NCI-H2029 (cell line): ENCODE measurements at places on chromosomes 13 and 19.

GRCh38 chr19:51186323-51186722 is 38.6 kb upstream of the CD33 start:
- DNase-seq: no peak

DNA sequence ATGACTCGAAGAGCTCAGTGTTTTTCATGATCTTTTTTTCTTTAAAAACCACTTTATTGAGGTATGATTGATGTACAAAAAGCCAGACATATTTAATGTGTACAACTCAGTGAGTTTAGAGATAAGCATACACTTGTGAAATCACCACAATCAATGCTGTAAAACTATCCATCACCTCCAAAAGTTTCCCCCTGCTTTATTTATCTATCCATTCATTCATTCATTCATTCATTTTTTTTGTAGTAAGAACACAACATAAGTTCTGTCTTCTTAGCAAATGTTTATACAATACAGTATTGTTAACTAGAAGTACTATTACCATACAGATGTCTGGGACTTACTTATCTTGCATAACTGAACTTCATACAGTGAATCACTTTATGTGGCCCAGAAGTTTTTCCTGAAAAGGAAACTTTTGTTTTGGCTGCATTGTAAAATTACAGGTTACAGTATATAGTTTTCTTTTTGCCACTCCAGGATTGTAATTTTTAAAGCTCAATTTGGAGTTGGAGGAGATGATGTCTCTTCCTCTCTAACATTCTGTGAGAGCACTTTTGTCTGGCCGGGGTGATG is 6.7 kb downstream of the RAP2A start:
- no peak for DNase-seq

DNA sequence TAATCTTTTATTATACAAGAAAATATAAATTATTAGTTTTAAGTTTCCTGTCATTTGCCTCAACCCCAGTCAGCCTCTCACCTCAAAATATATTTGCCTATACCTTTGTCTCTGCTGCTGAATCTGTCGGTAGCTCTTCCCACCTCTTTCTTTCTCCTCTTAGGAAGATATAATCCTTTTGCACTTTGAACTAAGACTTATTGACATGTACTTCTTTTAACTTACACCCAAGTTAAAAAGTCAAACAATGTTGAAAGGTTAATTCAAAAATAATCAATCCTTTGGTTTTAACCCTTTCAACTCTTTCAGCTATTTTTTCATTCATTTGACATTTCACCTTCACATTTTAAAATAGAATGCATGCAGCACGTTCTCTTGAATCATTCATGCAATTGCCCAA is 9.0 kb upstream of the KL start:
- DNase-seq: no peak

DNA sequence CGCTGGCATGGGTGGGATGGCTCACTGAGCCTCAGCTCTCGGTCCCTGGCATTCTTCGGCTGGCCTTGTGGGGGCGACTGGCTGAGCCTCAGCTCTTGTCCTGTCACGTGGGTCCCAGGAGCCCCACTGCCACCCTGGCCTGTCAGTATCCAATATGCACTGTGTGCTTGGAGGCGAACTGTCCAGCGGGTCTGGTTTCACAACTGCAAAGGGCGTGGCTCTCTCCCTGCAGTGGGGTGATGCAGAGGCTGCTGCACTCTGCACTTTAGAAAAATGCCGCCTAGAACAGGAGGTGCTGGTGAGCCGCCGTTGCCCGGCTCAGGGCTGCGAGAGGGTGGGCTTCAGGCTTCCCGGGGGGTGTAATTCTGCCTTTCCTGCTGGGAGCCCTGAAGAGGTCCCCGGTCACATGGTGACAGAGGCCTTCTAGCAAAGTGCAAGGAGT is 17.0 kb upstream of the TMEM255B start:
- DNase-seq: no peak

DNA sequence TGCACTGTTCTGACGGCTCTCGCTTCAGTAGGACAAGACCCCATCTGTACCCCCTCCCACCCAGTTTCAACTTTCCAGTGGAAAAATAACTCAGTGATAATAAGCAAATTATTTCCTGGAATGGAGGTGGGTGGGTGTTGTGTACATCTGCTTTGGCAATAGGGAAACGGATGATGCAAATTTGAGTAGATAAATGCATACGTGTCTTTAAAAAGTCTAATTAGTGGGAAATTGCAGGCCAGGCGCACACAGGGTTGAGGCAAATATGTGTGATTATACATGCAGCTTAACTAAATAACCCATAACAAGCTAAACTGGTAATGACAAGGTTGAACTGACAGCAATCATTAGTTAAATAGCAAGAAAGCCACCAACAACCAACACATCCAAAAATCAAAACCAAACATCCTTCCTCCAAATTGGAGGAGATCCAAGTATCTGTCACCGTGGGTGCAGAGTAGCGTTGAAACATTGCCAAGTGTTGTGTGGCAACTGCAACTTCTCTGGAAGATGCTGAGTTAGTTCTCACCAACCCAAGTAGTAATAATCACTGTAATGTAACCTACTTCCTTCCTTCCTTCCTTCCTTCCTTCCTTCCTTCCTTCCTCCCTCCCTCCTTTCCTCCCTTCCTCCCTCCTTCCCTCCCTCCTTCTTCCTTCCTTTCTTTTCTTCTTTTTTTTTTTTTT is 54.6 kb downstream of the TRPM4 start:
- DNase-seq: no peak

DNA sequence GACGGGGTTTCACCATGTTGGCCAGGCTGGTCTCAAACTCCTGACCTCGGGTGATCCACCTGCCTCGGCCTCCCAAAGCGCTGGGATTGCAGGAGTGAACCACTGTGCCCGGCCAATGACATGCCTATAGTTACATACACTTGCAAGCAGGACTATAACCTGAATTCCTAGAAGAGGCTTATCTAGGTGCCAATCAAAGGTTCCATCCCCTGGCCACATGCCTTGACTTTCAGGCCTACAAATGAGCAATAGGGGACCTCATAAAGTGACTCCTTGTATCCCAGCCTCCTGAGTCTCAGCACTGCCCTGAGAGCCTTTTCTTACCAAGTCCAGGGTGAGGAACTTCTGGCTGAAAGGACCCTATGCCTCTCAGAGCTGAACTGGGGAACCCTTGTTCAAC is 3.9 kb upstream of the LSM4 start:
- DNase-seq: no peak

- DNase-seq: no peak
Observed at GRCh38 chr13:31213651-31214289, 14.0 kb downstream of the B3GLCT start.

DNA sequence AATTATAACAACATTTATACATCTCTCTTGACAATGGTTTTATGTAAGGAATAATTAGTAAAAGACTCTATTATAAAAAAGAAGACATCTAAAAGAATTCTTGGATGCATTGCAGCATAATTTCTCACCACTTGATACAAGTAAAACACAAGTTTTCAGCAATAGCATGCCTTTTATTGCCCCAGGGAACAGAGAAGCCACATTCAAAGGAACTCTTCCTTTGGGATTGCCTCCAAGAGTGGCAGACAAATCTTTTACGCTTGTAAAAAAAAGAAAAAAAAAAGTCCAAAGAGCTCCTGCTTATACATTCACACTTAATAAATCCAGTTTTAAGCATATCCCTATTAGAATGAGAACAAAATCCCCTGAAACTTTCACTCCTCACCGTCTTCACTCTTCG is 2357.8 kb upstream of the PCDH20 start:
- no peak for DNase-seq

- peak; percentile 43 for DNase-seq
Observed at GRCh38 chr19:10580979-10581631, 6.0 kb downstream of the AP1M2 start.

GRCh38 chr19:30078381-30078910 is 136.4 kb downstream of the URI1 start:
- DNase-seq: no peak

GRCh38 chr13:50711131-50711815 is 132.2 kb downstream of the DLEU7 start:
- no peak for DNase-seq

- DNase-seq: no peak
Observed at GRCh38 chr13:23067129-23067528, 113.7 kb upstream of the SGCG start.

DNA sequence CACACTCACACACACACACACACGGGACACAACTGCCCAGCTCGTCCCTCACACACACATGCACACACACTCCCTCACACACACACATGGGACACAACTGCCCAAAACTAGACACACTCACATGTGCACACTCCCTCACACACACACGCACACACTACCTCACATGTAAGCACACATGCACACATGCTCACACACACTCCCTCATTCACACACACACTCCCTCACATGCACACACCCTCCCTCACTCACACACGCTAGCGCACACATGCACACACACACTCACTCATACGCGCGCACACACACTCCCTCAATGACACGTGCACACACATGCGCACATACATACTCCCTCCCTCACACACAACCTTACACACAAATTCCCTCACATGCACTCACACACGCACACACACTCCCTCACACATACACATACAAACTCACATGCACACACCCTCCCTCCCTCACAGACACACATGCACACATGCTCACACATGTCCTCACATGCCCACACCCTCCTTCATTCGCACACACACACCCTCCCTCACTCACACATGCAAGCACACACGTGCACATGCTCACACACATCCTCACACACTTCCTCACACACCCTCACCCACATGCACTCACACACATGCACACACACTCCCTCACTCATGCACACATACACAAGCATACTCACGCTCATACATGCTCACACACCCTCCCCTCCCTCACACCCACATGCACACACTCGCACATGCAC is 9.0 kb upstream of the RASA3 start:
- DNase-seq: no peak

DNA sequence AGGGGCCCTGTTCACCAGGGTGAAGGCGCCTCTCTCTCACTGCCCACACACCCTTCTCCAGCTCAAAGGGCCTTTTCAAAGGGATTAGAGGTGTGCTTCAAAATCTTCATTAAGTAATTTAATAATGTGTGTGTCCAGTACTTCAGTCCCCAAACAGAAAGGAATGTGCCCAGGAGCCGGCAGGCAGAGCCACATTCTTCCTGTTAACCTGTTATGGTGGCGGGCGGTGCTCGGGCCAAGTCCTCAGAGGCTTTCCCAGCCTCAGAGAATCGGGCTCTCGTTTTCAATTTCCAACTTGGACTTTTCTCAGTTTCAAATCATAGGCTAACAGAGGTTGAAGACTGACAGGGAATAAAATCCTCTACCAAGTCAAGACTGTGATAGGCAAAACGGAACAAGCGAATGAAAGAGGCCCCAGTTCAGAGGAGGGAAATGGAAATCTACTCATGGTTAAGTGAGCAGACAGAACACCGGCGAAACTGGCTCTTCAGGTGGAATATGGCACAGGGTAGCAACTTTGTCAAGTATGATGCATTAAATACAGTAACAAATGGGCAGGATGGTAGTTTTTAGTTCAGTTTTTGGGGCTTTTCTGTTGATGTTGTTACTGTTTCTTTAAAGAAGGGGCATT is 68.6 kb downstream of the FOXO1 start:
- no peak for DNase-seq

GRCh38 chr19:20423381-20424197 is 142.0 kb downstream of the ZNF737 start:
- peak; percentile 13 for DNase-seq

DNA sequence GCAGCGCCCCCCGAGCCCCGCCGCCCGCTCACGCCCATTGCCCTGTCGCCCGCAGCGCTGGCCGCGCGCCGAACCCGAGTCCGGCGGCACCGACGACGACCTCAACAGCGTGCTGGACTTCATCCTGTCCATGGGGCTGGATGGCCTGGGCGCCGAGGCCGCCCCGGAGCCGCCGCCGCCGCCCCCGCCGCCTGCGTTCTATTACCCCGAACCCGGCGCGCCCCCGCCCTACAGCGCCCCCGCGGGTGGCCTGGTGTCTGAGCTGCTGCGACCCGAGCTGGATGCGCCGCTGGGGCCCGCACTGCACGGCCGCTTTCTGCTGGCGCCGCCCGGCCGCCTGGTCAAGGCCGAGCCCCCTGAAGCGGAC is 518 bp downstream of the KLF2 start:
- peak; percentile 17 for DNase-seq

- DNase-seq: peak; percentile 35
Observed at GRCh38 chr19:43555185-43555770, 20.0 kb downstream of the XRCC1 start.

DNA sequence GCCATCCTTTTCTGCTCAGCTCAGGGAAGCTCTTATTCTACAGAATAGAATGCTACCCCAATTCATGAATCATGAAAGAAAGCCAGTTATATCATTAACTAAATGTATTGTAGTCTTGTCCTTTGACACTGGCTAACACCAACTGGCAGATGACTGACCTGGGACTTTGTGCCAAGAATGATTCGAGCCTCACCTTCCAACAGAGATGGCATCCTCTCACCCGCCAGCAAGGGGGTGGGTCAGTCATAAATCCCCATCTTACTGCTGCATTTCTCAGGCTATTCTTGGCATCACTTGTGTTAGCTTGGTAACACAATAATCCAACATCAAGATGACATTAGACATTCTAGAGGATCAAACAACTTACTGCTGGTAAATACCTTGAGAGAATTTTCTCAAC is 1239.8 kb upstream of the MIR17HG start:
- DNase-seq: no peak

GRCh38 chr13:21347753-21348318 is 111.3 kb downstream of the ZDHHC20 start:
- no peak for DNase-seq

GRCh38 chr13:79194727-79195126 is 211.3 kb downstream of the RBM26 start:
- DNase-seq: no peak

DNA sequence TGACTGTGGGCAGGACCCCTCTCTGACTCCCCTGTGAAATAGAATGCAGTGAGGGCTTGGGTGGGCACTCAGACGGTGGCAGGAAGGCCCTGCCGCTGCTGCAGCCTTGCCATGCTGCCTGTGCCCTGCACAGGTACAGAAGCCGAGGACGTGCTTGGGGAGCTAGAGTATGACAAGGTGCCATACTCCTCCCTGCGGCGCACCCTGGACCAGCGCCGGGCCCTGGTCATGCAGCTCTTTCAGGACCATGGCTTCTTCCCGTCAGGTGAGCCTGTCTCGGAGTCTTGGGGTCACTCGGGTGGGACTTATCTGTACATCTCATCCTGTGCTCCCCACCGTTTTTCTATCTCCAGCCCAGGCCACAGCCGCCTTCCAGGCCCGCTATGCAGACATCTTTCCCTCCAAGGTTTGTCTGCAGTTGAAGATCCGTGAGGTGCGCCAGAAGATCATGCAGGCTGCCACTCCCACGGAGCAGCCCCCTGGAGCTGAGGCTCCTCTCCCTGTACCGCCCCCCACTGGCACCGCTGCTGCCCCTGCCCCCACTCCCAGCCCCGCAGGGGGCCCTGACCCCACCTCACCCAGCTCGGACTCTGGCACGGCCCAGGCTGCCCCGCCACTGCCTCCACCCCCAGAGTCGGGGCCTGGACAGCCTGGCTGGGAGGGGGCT is 7.3 kb upstream of the PRR19 start:
- no peak for DNase-seq

- no peak for DNase-seq
Observed at GRCh38 chr13:40409278-40409677, 257.2 kb downstream of the FOXO1 start.
